ENCODE measurements at places on chromosomes 7 and 10.

GRCh38 chr10:63129888-63130287, 3.2 kb upstream of the NRBF2 start:
- DNase-seq: no peak

DNA sequence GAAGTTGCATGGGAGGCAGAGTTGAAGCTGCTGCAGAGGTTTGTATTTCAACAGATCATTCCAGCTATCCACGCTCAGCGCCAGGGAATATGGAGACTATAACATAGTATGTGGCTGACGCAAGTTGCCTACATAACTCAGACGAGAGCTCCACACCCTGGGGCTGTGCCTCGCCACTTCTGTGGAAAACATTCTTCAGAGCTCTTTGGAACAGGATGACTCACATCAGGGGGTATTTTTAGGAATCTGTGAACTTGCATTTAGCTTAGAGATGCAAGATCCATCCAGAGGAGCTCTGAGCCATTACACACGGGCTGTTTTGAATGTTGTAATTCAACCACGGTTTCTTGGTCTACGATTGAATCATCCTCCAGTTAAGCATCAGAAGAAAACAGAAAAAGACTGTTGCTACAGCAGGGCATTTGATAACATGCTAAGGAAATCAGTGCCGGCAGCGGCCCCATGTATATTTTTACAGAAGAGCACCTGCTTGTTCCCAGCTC, 481.5 kb upstream of the AKR1E2 start:
- DNase-seq: peak; percentile 17

DNA sequence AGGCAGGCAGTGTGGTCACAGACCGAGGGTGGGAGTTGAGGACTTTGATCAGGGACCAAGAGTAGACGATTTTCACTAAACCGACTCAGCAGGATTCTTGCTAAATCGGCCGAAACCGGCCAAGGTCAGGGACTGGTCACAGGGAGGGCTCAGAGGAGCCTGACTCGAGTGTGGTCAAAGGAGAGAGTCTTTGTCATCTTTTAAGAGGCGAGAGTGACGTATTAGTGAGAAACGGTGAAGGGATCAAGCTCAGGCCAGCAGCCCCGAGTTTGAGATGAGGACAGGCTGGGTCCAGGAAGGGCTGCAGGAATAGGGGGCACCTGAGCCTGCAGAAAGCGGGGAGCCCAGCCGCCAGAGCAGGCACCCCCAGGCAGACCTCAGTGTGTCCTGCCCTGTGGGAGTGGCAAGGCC, 41.6 kb upstream of the FAM20C start:
- DNase-seq: no peak

DNA sequence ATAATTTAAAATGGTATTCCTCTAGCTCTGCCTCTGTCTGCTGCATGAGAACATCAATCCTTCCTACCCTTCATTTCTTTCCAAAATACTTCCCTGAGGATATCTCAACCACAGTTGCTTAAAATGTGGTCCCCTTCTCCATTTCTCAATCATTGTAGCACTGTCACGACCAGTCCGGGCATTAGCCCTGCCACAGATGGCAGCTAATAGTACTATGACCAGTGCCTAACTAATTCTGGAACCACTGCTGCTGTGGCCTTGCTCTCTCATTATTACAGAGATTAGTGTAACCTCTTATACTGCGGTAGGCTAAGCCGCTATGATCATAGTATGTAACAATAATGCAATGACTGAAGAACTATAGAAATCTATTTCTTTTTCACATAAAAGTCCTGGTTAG, 66.0 kb downstream of the REEP3 start:
- DNase-seq: no peak

- DNase-seq: no peak
These were observed 37.3 kb downstream of the CDH23 start for GRCh38 chr10:71433768-71434744.

DNA sequence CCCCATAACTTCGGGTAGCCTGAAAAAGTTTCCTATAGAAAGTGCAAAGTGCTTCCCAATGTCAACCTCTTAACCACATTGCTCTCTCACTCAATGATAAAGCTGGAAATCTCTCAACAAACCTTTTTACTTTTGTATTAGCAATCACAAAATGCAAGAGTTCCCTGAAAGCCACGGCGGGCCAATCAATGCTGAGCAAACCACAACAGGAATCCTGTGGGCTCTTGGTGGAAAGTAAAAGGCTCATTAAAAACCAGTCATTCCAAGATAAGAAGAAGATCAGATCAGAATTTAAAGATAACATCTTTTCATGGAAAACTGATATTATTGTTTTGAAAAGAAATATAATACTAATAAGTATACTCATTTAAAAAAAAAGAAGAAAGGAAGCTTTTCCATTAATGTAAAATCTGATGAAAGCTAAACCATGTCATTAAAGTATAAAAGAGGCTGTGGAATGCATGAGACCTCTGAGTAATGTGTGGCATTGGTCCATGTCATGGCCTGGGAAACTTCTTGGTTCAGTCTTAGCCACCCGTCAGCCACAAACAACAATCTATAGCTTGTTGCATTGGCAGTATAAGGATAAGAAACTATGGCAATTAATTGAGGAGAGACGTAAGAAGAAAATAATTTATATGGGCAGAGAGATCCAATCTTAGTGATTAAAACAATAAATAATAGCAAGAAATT, 1066.1 kb upstream of the SORCS1 start:
- DNase-seq: no peak

Measured in stimulated activated CD4-positive, alpha-beta T cell treated with anti-CD3 and anti-CD28 coated beads, Interleukin-12 subunit alpha, Interleukin-12 subunit beta, amount 100 ng/mL, for 24 hours (primary cell).